ENCODE measurements at places on chromosomes 3 and 15.

DNA sequence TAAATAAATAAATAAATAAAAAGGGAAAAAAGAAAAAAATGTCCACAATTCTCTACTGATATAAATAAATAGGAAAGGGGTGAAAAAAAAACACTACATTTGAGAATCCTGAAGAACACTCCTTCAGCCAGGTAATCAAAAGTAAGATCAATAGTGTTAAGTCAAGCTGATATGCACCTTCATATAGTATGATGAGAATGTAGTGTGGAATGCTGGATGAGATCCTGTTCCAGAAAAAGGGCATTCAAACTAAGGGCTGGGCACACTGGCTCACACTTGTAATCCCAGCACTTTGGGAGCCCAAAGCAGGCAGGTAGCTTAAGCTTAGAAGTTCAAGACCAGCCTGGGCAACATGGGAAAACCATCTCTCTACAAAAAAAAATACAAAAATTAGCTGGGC is 5.1 kb upstream of the VPS18 start:
- DNase-seq: no peak

DNA sequence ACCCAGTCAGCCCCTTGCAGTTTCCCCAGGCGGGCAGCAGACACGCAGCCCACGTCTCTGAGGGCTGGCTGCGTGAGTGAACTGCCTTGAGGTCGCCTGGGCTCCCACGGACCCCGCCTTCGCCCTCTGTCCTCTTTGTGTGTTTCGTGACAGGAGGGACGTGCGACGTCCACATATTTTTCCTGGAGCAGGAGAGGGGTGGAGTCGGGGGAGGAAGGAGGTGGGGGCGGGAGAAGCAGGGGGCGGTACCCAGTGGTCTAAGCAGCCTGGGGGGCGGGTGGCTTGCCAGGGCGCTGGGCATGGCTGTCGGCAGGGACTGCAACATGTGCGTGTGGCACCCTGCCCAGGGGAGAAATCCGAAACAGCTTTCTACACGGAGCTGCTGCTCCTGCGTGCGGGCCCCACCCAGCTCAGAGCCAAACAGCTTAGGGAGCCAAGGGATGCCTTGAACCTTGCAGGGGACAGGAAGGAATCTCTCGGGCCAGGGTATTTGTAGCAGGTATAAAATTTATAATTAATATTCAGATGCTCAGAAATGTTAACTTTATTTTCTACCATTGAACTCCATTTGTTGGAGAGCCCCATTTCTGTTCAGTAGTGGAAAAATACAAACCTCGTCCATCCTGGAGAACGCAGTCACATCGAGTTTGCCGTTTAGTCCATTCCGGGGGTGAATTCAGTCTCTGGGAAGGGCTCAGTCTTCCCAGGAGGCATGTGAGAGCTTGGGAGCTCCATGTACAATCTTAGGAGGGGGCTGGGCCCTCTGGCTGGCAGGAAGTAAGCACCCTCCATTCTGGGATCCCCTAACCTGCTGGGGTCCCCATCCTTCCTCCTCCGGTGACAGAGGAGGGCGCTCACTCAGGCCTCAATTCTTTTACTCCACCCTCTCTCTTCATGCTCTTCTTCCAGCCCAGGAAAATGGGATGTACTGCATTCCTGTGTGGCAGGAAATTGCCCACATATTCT is 79.1 kb upstream of the MEF2A start:
- DNase-seq: no peak

DNA sequence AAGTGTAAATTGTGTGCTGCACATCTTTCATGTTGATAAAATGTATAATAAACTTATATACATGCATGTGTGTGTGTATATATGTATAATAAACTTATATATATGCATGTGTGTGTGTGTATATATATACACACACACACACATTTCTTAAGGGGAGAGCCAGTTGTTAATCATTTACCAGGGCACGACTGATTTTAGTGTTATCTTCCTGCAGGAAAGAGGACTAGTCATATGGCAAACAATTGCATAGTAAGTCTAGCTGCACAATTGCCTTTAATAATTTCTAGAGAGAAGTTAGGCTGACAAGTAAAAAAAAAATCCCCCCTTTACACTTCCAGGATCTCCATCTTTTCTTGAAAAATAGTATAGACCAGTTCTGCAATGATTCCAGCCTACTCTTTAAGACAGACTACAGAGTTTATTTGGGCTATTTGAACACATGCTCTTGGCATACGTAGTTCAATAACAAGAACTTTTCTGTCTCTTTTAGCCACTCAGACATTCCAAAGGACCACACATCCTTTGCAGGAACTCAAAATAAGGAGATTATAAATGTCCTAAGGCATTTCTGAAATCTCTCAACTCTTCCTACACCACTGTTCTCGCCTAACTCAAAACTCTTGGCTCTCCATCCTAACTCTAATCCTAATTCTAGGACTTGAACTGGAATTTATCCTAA is 163.6 kb upstream of the SETMAR start:
- no peak for DNase-seq

GRCh38 chr3:115915061-115915460 is 291.8 kb downstream of the GAP43 start:
- DNase-seq: no peak

GRCh38 chr3:71311661-71312046 is 271.9 kb downstream of the FOXP1 start:
- no peak for DNase-seq

DNA sequence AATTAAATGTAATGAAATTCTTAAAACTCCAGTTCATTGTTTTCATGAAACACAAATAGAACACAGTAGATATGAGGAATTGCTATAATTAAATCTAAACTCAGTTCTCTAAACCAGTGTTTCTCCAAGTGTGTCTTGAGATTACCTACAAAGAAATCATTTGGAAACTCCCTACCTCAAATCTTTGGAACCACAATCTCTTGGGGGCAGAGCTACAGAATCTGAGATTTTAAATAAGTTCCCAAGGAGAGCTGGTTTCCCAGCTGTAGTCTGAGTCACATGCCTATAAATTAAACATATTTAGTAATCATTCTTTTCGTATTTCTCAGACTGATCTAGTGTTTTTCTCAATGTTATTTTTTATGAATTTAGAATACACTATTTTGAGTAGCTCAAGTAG is 17.0 kb upstream of the ACTC1 start:
- DNase-seq: no peak

- DNase-seq: no peak
These were observed 454.0 kb upstream of the ARHGEF26 start for GRCh38 chr3:153666991-153667740.

All from cortex of kidney (tissue), 1 donor.